ENCODE measurements at places on chromosomes 1 and 21.
A peak's percentile ranks its signal among the peaks of the same experiment; 100 is the strongest.

DNA sequence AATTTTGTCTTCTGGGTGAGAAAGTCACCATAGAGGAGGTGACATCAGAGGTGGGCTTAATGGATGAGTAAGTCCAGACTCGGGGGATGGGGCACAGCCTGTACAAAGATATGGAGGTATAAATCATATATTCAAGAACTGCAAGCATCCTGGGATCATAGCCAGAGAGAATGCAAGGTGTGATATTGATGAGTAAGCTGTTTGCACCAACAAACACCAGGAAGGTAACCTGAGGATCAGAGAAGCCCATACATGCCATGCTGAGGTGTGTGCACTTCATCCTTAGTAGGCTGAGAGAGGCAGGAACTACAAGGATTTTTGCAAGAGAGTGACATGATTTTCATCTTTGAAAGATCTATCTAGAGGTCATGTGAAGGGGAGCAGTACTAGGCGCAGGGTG, 306.4 kb downstream of the HHAT start:
- no peak for DNase-seq

GRCh38 chr1:19124273-19124672, 85.8 kb downstream of the UBR4 start:
- DNase-seq = peak; percentile 62

- DNase-seq = no peak
Observed at GRCh38 chr1:17790383-17791054, 35.4 kb downstream of the ACTL8 start.

DNA sequence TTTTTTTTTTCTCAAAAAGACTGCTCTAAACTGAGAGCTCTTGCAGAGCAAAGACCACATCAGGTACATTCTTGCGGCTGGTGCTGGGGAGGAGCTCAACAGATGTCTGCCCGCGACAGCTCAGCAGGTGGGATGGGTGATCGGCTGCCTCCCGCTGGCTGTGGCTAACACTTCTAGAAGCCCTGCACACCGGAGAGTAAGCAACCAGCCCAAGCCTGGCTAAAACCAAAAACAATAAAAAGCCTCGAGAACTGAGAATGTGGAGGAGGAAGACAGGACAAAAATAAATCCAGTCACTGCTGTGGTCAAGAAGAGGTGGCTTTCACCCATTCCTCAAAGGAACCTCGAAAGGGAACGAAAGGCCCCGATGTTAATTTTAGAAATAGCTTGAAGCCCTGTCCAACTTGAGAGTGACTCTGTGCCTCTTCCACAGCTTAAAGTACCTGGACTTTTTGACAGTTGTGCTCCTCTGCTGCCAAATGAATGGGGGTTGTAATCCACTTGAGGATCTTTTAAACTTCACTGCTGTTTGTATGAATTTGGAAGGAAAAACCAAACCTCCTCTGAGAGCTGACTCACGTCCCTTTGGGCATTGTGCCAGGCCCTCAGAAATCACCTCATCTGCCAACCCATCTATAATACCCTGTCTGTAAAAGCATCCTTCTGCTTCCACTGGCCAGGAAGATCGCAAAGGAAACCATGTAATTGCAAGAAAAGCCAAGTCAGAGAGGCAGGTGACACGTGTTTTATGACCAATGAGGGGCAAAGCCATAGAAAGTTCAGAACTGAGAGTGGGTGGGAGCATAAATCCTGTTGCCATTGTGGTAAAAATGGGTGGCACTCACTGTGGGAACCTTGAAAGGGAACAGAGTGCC, 78.6 kb downstream of the KCNN3 start:
- DNase-seq = peak; percentile 71

DNA sequence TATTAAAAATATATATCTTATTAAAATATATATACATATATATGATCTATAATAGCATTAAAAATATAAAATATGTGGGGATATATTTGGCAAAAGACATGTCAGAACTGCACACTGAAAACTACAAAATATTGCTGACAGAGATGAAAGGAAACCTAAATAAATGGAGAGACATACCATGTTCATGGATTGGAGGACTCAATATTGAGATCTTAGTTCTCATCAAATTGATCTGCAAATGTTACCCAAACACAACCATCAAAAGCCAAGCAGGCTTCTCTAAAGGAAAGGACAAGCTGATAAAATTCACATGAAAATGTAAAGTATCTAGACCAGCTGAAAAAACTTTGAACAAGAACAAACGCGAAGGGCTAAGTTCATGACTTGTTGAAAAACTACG, 7.2 kb downstream of the NADK start:
- DNase-seq = no peak

- no peak for DNase-seq
Observed at GRCh38 chr1:236389253-236389652, 4.8 kb upstream of the EDARADD start.

DNA sequence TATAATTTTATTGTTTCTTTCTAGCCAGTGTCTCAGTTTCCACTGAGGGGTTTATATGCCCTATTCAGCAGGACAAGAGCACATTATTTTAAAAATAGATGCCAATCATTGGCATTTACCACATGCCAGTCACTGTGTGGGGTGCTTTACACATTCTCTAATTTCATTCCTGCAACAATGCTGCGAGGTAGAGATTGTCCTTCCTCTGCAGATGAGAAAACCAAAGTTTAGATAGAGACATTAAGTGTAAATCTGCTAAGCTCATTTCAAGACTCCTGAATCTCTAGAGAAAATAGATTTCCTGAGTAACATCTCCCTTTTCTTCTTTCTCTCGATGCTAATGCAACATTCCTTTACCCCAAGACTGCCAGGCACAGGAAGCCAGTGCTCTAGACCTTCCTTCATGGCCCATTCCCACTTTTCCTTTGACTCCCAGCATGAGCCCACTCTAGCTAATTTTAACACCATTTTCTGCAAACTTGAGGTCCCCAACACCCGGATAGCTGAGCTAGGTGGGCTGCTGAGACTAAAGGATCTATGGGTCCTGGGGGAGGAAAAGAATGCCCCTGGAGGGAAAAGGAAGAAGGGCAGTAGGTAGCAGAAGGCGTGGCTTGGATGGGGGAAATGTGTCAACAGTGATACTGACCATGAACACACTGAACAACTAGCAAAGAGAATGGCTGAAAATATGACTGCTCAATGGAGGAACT, 50.0 kb downstream of the SH3GLB1 start:
- no peak for DNase-seq

GRCh38 chr1:23400324-23401114, 24.0 kb downstream of the TCEA3 start:
- no peak for DNase-seq

DNA sequence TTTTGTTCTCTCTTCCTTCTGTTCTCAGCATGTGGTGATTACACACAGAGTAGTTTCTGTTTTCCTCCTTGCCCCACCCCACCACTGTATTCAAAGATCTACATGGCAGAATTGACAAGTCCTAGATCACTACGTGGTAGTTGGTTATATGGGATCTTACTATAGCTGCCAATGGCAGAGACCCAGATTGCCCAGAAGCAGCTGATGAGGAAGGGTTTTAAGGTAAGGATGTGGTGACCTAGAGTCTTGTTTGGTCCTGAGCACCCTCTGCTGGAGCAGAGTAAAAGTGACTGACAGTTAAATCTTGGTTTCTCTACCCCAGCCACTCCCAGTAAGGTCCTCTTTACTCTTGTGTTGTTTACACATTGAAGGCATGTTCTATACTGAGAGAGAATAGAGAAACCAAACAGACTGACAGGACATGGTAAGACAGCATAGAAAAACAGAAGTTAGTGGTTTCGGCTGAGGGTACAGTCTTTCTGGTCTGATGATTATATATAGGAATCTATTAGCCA, 22.8 kb upstream of the STRIP1 start:
- DNase-seq = peak; percentile 14

- DNase-seq = no peak
Observed at GRCh38 chr1:115090540-115090939, 1.2 kb upstream of the TSPAN2 start.

- DNase-seq = no peak
Observed at GRCh38 chr1:223364685-223365382, 858 bp upstream of the SUSD4 start.

DNA sequence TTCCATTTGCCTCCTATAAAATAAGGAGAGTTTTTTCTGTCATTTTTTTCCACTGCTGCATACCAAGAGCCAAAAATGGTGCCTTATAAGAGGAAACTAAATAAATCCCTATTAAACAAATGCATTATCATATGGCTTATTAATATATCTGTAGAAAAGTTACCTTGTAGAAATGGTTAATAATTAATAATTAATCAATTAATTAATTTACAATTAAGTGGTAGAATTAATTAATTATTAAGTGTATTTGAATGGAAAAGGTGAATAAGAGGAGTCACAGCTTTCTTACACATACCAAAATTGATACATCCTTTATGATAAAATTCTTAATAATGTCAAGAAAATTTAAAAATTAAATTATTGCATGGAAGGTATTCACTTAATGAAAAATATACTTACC, 35.6 kb upstream of the RGS18 start:
- DNase-seq = no peak

DNA sequence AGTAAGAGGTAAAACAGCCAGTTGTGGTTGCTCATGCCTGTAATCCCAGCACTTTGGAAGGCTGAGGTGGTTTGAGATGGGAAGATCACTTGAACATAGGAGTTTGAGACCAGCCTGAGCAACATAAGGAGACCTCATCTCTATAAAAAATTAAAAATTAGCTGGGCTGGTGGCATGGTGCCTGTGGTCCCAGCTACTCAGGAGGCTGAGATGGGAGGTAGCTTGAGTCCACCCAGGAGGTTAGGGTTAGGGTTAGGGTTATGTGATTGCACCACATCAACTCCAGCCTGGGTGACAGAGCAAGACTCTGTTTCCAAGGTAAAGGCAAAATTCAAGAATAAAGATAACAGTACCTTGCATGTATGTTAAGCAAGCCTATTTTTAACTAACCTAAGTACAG, 3.5 kb downstream of the SAMSN1 start:
- DNase-seq = no peak

GRCh38 chr1:145963265-145964019, 933 bp downstream of the ANKRD34A start:
- DNase-seq = no peak

GRCh38 chr1:79117376-79117775, 110.8 kb upstream of the ADGRL4 start:
- DNase-seq = no peak

- DNase-seq = no peak
Observed at GRCh38 chr1:36508257-36508656, 25.5 kb upstream of the CSF3R start.

All from GDM1 (cell line).